RWPE2 (cell line): ENCODE measurements at places on chromosomes 5 and 9.
A peak's percentile ranks its signal among the peaks of the same experiment; 100 is the strongest.

- DNase-seq = no peak
Observed at GRCh38 chr5:174204535-174205313, 159.2 kb downstream of the NSG2 start.

- DNase-seq = peak; percentile 28
Observed at GRCh38 chr9:136774416-136775045, 10.2 kb upstream of the LCN15 start.

- DNase-seq = no peak
Observed at GRCh38 chr5:142506756-142507155, 179.1 kb downstream of the FGF1 start.

- DNase-seq = no peak
Observed at GRCh38 chr9:87595610-87596009, 97.9 kb downstream of the DAPK1 start.

DNA sequence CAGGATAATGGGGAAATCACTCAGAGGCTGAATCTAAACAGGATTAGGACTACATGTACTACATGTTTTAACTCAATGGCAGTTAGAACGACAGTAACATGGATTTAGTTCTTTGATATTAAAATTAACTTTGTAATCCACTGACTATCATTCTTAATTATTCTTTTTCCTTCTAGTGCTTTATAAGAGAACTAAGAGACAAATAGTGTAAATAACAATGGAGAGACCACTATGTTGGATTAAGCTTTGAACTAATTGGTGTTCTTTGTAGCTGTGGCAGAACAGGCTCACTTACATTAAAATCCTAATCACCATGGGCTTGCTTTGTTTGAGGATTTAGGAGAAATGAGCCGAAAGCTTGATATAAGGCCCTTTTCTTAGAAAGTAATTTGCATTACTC lies 18.8 kb downstream of the NMRK1 start:
- no peak for DNase-seq
